SJCRH30 (cell line): ENCODE measurements at places on chromosomes 6 and 20. TPM values are rescaled to one million over a fixed set of nuclear protein-coding genes. Genes with fewer than 3 reads are reported as not detected.

GRCh38 chr20:2558581-2559278 lies 22.4 kb downstream of the TMC2 start:
- DNase-seq = no peak

DNA sequence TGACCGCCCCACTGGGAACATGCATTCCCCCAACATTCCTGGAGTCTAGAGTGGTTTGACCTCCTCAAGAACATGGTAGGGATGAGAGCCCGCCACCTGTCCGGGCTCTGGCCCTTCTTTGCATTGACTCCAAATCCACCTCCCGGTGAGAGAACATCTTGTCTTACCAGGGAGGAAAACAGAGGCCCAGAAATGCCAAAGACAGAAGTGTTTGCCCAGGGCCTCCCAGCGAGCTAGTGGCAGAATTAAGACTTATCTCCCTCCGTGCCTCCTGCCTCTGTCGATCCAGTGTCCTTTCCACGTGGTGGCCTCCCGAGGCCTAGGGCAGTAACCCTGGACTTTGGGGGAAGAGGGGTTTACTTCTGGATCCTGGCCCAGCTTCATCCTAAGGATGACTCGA lies 134.8 kb downstream of the JPH2 start:
- DNase-seq = no peak

DNA sequence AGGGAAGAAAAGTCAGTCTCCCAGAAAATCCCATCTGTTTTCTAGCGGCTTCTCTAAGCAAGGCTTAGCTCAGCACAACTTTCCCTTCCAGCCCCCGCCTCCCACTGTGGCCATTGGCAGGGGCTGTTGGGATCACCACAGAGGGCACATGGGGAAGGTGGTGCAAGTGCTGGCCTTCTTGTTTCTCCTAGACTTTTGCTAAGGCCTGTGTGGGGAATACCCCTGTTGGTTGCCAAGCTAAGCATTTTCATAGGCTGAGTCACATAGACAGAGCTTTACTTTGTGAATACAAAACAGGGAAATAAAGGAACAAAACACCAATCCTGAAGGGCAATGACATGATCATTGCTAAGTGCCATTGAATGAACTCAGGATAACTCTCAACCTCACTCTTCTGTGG lies 32.4 kb upstream of the TIAM2 start:
- DNase-seq = no peak

Gene CRISP1
- not detected in 2 replicates for total RNA-seq

Gene TRIM10
- not detected in 2 replicates for total RNA-seq
